Kidney epithelial cell (primary cell): ENCODE measurements at places on chromosomes 3 and 15. TPM values are rescaled to one million over a fixed set of nuclear protein-coding genes. Genes with fewer than 3 reads are reported as not detected.

GRCh38 chr3:136952292-136952691, 5.5 kb upstream of the IL20RB start:
- no peak for DNase-seq

DNA sequence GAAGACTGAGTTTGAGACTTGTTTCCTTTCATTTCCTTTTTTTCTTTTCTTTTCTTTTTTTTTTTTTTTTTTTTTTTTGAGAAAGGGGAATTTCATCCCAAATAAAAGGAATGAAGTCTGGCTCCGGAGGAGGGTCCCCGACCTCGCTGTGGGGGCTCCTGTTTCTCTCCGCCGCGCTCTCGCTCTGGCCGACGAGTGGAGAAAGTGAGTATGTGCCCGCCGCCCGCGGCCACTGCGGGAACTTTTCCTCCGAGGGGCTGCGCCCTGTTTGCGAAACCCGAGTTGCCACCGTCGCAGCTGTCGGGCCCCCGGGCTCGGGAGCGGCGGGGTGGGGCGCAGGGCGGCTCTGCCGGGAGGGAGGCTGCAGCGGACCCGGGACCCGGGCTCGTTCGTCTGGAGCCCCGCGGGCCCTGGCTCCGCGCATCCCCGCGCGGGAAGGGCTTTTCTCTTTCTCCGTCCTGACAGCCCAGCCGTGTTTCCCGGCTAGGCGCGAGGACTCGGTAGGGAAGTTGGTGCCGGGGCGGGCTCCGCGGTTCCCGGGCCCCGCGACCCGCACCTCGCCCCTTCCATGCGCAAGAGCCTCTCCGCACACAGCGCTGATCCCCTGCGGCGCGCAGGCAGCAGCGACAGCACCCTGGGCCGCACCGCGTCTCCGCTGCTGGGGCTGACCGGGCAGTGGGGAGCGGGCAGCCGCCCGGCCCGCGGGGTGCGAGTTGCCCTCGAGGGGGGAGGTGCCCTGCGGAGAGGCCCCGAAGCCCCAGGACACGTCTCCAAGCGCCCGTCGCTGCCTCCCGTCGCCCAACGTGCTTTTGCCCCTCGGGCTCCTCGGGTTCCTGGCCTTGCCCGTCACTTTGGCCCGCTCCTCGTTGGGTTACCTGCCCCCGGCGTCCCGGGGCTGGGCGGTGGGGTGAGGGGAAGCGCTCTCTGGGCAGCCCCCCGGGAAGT, 1.4 kb downstream of the IGF1R start:
- DNase-seq: no peak

- DNase-seq: no peak
Observed at GRCh38 chr3:108024146-108024850, 66.5 kb downstream of the CD47 start.

- no peak for DNase-seq
Observed at GRCh38 chr3:141498598-141499223, 11.9 kb downstream of the RASA2 start.

DNA sequence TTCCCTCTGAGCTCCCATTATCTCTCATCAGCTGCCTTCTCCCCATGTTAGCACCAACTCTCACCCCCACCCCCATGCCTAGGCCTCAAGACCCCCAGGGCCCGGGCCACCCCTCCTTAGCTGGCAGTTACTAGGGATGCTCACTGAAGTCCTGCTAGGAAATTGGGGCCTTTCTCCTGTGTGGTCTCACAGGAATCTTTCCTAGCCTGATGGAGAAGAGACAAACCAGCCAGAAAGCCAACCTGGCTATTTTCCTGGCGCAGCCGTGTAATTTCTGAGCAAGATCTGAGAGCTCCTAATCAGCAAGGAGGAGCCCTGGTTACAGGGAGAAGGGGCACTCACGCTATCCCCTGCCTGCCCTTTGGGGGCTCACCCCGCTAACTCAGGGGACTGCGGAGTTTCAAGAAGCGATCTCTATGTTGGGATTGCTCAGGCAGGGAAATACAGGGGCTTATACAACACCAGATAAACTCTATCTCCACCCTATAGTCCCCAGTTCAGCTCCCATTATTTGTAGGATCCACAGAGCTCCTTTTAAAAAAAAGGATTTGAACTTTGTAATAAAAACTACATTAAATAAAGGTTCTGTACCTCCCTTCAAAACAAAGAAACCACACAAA, 25.2 kb downstream of the NR2F2 start:
- no peak for DNase-seq

DNA sequence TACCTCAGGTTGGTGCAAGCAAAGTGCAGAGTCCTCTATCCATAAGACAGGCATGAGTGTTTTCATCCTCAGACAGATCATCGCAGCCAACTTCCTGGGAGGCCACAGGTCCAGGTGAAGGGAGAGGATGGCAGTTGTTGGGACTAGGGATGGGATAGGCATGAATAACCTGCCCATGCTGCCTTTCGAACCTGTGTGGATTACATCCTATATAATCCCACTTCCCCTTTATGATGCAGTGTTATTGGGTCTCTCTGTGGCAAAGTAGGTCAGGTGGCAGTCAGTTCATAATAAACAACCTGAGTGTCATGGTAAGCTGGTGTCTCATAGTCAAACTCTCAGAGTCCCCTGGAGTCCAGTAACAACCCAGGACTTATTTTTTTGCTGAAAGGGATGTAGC, 40.4 kb downstream of the CCR3 start:
- no peak for DNase-seq

- DNase-seq: no peak
Observed at GRCh38 chr3:196096382-196096953, 14.6 kb upstream of the TFRC start.

DNA sequence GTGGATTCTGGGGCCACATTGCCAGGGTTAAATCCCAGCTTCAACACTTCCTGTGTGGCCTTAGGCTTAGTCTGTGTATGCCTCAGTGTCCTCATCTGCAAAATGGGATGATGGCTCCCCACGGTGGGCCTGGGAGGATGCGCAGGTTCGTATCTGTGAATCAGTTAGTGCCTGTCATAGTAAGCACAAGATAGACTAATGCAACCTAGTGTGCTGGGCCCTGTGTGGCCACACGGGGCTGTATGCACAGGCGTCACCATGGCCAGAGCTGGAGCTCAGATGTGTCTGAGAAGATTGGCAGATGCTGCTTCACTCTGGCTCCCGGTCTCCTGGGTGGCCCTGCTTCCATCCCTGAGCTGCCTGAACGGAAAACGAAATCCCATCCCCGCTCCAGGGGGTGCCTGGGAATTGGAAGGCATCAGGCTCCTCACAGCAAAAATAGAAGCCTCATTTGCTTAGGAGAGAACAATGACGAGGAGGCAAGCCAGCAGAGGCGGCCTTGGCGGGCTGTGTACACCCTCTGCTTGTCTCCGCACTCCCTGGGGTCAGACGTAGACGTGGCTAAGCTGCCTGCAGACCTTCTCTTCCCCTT, 103.6 kb downstream of the APBA2 start:
- DNase-seq: no peak

GRCh38 chr15:58988006-58988785, 733 bp downstream of the RNF111 start:
- no peak for DNase-seq

DNA sequence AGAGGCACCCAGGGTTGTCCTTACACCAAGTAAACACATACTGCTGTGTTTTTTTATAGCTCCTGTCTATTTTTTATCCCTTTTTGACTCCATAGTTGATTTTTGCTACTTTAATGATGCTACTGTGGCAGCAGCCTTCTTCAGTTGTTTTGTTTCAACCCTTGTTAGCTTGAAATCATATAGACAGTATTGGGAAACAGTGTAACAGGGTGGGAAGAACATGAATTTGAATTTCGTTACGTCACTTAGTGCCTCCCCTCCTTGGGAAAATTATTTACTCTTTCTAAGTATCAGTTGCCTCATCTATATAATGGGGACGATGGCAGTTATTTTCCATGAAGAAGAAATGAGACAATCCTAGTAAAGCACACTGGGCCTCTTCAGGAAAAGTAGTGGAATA, 409.8 kb upstream of the TPRG1 start:
- no peak for DNase-seq

DNA sequence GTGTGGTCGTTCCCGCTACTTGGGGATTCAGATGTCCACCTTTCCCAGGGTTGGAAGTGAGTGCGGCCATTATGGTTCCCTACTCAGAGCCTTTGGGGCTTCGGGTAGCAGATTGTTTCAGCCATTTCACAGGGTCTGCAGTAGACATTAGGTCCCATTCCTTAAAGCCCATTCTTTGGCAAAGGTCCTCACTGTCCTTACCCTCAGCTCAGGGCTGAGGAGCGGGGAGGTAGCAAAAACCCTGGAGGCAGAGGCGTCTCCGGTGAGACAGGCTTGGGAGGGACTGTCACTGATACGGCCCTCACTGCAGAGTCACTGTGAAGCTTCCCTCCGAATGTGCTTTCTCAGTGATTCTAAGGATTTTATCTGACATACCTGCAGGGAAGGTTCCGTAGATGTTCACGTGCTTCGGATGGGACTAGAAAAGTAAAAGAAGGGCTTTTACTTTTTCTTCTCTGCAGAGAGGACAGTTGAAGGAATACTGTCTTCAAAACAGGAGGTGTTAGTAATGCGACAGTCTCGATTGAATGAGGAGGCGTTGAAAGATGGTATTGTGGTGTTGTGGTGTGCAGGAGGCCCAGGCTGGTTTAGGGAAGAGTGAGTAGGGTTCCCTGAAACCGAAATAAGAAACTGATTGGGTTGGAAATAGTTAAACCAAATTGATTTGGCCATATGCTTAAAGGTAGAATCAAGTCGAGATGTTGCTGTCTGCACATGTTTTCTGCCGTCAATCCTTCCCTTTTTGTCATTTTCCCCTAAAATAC, 630 bp downstream of the ATP6V1A start:
- no peak for DNase-seq

- no peak for DNase-seq
Observed at GRCh38 chr3:58723173-58723572, 56.6 kb upstream of the FAM3D start.

DNA sequence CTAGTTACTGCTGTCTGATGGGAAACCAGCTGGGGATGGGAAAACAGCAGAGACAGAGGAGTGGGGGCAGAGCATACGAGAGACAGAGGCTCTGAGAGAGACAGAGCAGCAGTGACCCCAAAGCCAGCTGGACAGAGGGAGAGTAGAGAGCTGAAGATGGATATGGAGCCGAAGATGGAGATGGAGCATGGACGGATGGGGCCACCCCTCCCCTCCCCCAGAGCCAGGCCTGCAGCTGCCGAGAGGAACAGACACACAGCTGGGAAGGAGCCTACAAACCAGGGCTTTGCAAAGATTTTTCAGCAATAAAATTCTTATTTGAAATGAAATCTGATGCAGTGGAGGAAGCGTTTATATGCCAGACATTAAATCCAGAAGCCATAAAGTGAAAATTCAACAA, 167.6 kb upstream of the LINGO1 start:
- no peak for DNase-seq

DNA sequence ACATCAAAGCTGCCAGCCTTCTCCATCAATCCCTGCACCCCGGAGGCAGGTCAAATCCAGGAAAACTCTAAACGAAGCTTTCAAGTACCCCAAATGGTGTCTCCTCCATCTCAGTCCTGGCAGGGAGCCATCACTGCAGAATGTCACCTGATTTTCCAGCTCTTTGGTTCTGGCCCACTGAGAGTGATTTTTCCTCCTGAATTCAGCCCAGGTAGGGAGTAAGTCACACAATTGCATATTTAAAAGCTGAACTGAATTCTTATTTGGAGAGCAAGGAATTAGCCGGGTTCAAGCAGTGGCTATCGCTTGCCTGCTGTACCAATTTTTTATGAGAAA, 5.3 kb downstream of the RFTN1 start:
- DNase-seq: no peak

DNA sequence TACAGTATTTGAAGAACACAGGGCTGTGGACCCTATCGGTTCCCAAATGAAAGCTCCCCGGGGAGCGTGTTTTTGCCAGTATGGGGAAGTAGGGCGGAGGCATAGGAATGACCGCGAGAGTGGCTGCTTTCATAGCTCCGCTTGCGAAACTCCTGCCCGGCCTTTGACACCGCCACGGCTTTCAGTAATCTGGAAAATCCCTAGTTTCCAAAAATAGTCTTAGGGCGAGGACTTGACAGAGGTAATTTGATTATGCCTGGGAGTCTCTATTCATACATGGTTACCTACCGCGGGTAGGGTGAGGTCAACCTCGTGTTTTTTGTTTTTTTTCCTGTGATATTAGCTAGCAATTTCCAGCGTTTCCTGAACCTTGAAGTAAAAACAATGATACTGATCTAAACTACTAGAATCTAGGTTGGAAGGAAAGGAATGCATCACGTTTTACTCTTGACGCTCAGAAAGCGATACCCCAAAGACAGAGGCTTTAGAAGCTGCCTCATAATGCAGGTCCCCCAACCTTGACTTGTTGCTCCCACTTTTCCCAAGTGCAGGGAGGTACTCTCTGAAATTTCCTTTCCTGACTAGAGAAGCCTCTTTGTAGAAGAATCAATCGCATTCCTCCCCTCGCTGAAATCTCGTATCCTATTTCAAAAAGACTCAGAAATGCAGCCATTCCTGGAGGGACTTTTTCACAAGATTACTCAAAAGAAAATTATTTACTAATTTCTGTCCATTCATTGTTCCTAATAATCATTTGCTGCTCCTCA, 894 bp upstream of the CCNL1 start:
- peak; percentile 82 for DNase-seq

MESP2 gene
- 0.27 and 0.29 TPM in 2 replicates for total RNA-seq

GNAT1 gene
- not detected in 2 replicates for total RNA-seq

OSBPL10 gene
- 20.1 and 37.4 TPM in 2 replicates for total RNA-seq

ZNF654 gene
- total RNA-seq: 6.6 and 6.8 TPM in 2 replicates

HIGD2B gene
- total RNA-seq: not detected in 2 replicates

TRANK1 gene
- total RNA-seq: 4.2 and 7.1 TPM in 2 replicates

NRG4 gene
- not detected in 2 replicates for total RNA-seq

CGGBP1 gene
- 51.6 and 53.4 TPM in 2 replicates for total RNA-seq

ROBO2 gene
- 1.4 and 3.9 TPM in 2 replicates for total RNA-seq

CELSR3 gene
- 5.2 and 5.6 TPM in 2 replicates for total RNA-seq
